Tracheal epithelial cell (primary cell): ENCODE measurements at places on chromosomes 11 and 22. TPM values are rescaled to one million over a fixed set of nuclear protein-coding genes. Genes with fewer than 3 reads are reported as not detected.

Gene AMPD3
- 8.2 and 8.3 TPM in 2 replicates for total RNA-seq

Gene P2RX6
- 0.48 TPM in 1 of 2 replicates, not detected in the other for total RNA-seq

Gene PTS
- total RNA-seq: 55.2 and 68.8 TPM in 2 replicates

Gene TRIM48
- under 0.01 TPM in 1 of 2 replicates, not detected in the other for total RNA-seq

Gene CADM1
- 2.1 and 4.1 TPM in 2 replicates for total RNA-seq

Gene EEF1G
- 1,841 and 2,603 TPM in 2 replicates for total RNA-seq

Gene SSH3
- 36.6 and 69.7 TPM in 2 replicates for total RNA-seq
